Germinal center (tissue), 1 donor: ENCODE measurements at places on chromosomes 1 and 21.

- DNase-seq = no peak
These were observed 1.1 kb downstream of the RASAL2 start for GRCh38 chr1:178094739-178095645.

- DNase-seq = no peak
These were observed 297.2 kb downstream of the OMA1 start for GRCh38 chr1:58249388-58249736.

DNA sequence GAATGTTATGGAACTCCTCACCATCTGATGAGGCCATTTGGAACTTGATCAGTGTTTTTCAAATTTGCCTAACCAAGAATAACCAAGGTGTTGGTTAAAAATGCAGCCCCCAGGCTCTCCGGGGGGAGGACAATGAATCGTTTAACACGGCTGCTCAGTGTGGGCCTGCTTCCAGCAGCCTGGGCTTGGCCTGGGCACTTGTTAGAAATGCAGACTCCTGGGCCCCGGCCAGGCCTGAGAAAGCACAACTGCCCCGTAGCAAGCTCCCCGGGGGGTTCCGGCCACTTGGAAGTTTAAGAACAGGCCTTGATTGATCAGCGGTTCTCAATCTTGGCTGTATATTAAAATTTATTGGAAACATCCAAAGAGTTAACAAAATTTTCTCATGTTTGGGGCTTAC lies 22.8 kb upstream of the C2CD2 start:
- no peak for DNase-seq

GRCh38 chr1:3164671-3165070 lies 95.7 kb downstream of the PRDM16 start:
- no peak for DNase-seq
